HCEC 1CT (cell line): ENCODE measurements at places on chromosomes 6 and 20.

DNA sequence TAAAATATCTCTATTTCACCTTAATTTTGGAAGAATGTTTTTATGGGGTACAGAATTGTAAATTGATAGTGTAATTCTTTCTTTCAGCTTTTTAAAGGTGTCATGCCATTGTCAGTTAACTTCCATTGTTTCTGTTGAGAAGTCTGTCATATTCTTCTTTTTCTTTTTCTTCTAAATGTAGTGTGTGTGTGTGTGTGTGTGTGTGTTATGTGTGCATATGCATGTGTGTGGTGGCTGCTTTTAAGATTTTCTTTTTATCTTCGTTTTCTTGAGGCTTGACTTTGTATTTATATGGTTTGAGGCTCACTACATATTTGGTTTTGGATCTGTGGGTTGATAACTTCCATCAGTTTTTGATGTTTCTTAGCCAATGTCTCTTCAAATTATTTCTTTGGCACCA lies 176.5 kb downstream of the OGFRL1 start:
- no peak for DNase-seq

GRCh38 chr6:56624046-56624727 lies 18.5 kb downstream of the DST start:
- DNase-seq: no peak

DNA sequence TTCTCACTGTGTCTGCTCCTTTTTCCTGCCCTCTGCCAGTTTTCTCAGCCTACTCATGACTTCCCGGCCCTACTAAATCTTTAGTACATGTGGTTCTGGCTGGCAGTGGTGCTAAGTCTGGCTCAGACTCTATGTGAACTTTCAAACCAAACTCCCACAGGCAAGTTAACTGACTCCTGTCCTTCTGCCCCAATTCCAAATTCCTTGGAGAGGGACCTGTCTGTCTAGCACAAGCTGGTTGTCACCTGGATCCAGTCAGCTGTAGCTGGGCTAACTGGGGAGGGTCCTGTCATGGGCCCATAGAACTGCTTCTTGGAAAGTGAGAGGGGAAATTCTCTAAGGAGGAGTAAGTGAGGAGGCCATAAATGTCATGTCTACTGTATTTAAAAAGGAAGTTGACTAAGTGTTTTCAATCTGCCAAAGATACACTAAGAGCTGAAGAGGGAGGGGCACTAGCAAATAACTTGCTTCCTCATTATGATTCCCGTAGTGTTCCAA lies 240.1 kb downstream of the KCNQ5 start:
- peak; percentile 87 for DNase-seq

- no peak for DNase-seq
These were observed 71.4 kb upstream of the DUSP22 start for GRCh38 chr6:220721-221475.

DNA sequence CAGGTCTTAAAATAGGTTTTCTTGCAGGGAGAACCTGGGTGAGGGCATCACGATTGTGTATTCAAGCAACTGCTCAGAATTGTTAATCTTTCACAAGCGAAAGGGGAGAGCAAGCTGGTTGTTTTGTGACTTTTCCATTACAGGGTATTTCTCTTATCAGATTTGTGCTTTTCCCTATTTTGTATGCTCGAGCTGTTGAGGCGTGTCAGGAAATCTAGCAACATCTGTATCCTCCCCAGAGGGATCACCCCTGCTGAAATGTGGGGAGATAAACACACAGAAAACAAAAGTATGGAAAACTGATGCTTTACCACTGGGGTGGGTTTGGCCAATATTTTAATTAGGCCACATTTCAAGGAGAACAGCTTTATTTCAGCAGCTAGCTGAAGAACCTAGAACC lies 187.0 kb downstream of the DTNBP1 start:
- no peak for DNase-seq

DNA sequence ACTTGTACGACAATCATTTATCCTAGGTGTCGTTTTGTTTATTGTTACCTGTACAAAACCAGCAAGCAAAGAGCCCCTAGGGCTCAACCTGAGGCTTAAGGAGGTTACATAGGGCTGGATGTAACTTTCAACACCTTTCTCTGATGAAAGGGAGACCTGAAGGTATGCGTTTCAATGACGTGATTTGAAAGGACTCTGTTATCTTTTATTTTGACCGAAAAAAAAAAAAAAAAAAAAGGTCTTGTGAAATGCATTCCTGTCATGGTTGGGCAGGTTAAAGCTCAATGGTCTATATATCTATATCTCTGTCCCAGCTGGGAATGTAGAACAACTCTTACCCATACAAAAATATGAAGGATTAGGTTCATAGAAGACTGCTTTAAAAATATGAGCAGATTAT lies 78.7 kb upstream of the SASH1 start:
- no peak for DNase-seq

- no peak for DNase-seq
These were observed 1.9 kb downstream of the AIG1 start for GRCh38 chr6:143062551-143062950.

GRCh38 chr20:49409302-49409974 lies 73.0 kb downstream of the KCNB1 start:
- no peak for DNase-seq

DNA sequence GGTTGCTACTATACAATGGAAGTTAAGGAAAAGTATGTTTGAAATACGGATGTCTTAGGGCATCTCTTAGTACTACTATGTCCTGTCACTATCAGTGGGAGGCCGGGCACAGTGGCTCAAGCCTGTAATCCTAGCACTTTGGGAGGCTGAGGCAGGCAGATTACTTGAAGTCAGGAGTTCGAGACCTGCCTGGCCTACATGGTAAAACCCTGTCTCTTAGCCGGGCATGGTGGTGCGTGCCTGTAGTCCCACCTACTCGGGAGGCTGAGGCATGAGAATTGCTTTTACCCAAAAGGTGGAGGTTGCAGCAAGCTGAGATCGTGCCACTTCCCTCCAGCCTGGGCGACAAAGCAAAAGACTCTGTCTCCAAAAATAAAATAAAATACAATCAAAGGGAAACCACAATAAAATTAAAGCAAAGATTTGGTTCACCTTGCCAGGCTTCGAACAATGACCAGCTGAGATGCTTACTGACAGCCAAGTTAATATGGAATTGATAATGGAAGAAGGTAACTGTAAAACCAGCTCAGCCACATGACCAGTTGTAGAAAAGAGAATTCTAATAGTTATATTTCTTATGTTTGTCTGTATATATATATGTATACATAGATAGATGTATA lies 6.5 kb downstream of the CD24 start:
- no peak for DNase-seq

- no peak for DNase-seq
These were observed 8.7 kb downstream of the SLC2A4RG start for GRCh38 chr20:63748070-63748933.

GRCh38 chr6:141580988-141581552 lies 551.7 kb upstream of the GJE1 start:
- peak; percentile 49 for DNase-seq
